ENCODE measurements at places on chromosomes 2 and 18.

- no peak for DNase-seq
These were observed 49.7 kb upstream of the AP1S3 start for GRCh38 chr2:223887127-223887526.

- DNase-seq = no peak
These were observed 37.5 kb upstream of the WIPF1 start for GRCh38 chr2:174635015-174635593.

DNA sequence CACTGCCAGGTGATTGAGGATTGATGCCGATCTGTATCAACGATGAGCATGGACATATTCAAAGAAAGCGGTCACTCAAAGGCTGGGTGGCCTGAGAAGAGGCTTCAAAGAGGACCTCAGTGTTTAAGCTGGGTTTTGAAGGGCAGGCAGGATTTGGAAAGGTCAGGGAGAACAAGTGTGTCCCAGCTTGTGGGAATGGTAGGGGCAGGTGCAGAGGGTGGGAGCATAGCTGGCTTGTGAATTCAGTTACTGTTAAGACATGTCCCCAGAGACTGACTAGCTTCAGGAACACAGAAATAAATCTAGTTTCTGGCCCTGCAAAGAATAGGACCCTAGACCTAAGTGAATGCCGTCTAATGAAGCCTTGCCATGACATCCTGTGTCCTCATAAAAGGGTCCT is 363.4 kb downstream of the CLIP4 start:
- DNase-seq = no peak

DNA sequence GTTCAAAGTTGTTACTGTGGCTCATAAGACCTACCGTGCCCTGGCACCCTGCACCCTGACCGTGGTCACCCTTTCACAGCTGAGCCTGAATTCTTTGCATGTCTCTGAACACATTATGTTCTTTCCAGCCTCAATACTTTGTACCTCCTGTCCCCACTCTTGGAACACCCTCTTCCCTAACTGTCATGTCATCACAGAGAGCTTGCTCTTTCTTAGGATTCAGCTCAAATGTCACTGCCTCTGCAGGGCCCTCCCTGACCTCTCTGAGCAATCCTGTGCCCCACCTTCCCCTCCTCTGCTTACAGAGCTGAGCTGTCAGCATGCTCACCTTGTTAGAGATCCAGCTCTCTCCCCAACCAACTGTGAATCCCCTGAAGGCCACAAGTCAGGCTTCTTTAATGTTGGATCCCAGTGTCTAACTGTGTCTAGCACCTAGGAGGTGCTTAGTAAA is 15.0 kb downstream of the PRKAG3 start:
- no peak for DNase-seq

DNA sequence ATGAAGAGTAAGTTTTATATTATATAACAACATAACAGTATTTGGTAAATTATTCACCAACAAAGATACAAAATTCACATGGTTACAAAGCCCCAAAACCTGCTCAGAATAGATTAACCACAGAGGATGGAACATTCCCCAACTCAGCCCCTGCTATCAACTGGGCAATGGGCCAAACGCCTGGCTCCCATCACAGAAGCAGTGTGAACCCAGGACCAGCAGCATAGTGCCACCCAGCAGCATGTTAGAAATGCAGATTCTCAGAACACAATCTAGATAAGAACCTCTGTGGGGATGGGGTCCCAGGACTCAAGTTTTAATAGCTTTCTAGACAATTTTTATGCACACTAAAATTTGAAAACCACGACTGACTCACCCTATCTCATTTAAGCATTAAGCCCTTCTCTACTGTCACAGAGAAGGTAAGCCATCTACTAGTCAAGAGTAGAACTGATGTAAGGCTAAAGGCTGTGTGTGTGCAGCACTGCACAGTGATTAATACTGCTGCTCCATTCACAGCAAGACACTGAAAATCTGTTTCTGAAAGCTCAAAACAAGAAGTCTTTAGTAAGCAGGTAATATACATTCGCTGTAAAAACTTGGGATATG is 15.2 kb downstream of the AFG3L2 start:
- DNase-seq = no peak

- DNase-seq = no peak
These were observed 833 bp downstream of the AFG3L2 start for GRCh38 chr18:12376034-12376753.

- no peak for DNase-seq
These were observed 1341.3 kb upstream of the PIK3C3 start for GRCh38 chr18:40613721-40614120.

DNA sequence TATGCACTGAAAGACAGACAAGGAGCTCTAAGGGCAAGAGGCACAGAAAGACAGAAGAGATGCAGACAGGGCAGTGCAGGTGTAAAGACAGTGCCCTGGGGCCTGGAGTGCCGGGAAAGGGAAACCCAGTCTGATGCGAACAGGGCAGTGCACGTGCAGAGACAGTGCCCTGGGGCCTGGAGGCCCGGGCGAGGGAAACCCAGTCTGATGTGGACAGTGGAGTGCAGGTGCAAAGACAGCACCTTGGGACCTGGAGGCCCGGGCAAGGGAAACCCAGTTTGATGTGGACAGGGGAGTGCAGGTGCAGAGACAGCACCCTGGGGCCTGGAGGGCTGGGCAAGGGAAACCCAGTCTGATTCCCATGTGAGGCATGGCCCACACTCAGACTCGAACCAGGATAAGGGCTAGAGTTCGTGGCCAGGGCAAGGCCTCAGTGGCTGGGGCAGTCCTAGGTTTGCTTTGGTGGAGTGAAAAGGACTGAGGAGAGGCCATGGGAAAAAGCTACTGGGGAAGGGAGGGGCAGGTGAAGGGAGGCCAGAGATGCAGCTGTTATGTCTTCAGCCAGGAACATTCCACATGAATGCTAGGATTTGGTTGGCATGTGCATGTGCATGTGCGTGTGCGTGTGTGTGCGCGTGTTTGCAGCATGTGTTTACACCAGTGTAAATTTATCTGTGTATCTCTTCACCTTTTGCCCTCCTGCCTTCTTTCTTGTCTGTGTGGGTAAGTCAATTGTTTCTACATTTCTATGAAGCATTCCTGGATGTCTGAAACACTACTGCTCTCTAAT is 39.1 kb upstream of the DNMT3A start:
- peak; percentile 11 for DNase-seq

Data from activated naive CD4-positive, alpha-beta T cell treated with anti-CD3 and anti-CD28 coated beads, Interleukin-2, amount 10 ng/mL, durations not matched to agents 7 days and 5 days (primary cell).